LHCN-M2 (cell line): ENCODE measurements at places on chromosomes 1 and 21. TPM values are rescaled to one million over a fixed set of nuclear protein-coding genes. Genes with fewer than 3 reads are reported as not detected.

Gene EVA1B
- 72.8 and 88.1 TPM in 2 replicates for total RNA-seq

GRCh38 chr1:90925928-90926869 is 95.6 kb downstream of the ZNF644 start:
- DNase-seq = peak; percentile 76

DNA sequence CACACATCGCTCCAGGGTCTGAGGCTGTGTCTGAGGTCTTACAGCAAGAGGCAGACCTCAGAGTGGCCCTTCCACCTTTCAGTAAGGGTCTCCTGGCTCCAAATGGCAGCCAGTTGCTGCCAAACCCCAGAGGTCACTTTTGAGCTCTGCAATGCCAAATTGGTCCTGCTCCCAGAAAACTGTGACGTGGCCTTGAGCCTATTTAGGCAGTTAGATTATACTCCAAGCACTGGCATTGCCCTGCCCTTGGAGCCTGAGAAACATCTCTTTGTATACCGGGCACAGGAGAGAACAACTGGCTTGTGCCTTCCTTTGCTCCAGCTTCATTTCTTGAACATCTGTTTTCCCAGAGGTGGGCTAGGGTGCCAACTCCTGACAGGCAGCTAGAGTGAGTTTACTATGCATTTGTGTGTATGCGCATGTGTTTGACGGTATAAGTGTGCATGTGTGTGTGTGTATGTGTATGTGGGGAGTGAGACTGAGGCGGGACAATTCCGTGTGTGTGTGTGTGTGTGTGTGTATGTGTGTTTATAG is 134.5 kb downstream of the IER5 start:
- DNase-seq = no peak

Gene PEAR1
- 0.19 and 0.23 TPM in 2 replicates for total RNA-seq

DNA sequence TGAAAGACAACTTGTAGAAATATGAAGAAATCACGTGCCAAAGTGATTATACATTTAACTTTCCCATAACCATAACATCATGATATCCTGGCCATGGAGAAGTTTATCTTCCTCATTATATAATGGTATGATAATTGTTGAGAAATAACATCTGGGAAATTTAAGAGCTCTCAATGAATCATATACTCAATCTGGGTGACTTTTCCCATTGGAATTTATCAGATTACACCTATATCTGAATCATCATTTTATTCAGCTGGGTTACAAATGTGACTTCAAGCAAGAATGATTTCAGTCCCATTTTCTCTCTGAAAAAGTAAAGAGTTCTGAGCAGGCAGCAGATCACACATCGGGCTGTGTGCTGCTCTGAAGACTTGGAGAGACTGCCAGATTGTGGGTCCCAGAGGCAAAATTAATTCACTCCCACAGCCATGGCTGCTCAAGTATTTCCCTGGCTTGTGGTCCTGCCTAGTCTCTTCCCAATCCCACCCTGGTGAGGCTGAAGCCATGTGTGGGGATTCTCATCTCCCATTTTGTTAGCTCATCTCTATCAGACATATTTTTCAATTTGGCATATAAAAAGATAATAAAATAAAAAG is 278.0 kb downstream of the MRPL39 start:
- DNase-seq = peak; percentile 80

Gene SZT2
- total RNA-seq = 12.0 and 14.4 TPM in 2 replicates

- DNase-seq = no peak
These were observed 35.6 kb upstream of the ID3 start for GRCh38 chr1:23594927-23595353.

GRCh38 chr1:206651958-206652890 is 16.9 kb downstream of the DYRK3 start:
- peak; percentile 31 for DNase-seq

Gene SH3BGR
- total RNA-seq = 2.1 and 4.2 TPM in 2 replicates

DNA sequence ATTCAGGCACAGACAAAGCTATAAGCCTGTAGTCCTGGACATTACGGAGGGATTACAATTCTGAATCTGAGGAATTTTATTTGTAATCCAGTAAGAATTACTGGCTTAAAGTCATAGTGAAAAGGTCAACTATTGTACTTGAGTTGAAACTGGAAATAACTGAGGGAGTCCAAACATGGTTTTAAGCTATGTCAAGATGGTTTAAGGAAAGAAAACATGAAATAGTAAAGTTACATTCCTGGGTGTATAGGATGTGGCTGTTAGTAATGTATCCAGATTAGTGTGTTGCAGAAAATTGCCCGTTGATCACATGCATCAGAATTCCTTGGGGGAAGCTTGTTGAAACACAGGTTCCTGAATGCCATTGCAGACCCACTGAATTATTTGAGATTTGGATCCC is 124.8 kb upstream of the GORAB start:
- DNase-seq = no peak

GRCh38 chr1:100348549-100349144 is 3.7 kb upstream of the CDC14A start:
- no peak for DNase-seq

GRCh38 chr21:43866659-43867331 is 1.8 kb downstream of the AGPAT3 start:
- no peak for DNase-seq
